ENCODE measurements at places on chromosomes 5 and 9.

GRCh38 chr5:175444060-175444904, at the start of gene DRD1:
TSS of gene DRD1 (minus strand) at chr5:175444182. CDS start at chr5:175443099, 1,083 bp downstream.
- no peak for DNase-seq

DNA sequence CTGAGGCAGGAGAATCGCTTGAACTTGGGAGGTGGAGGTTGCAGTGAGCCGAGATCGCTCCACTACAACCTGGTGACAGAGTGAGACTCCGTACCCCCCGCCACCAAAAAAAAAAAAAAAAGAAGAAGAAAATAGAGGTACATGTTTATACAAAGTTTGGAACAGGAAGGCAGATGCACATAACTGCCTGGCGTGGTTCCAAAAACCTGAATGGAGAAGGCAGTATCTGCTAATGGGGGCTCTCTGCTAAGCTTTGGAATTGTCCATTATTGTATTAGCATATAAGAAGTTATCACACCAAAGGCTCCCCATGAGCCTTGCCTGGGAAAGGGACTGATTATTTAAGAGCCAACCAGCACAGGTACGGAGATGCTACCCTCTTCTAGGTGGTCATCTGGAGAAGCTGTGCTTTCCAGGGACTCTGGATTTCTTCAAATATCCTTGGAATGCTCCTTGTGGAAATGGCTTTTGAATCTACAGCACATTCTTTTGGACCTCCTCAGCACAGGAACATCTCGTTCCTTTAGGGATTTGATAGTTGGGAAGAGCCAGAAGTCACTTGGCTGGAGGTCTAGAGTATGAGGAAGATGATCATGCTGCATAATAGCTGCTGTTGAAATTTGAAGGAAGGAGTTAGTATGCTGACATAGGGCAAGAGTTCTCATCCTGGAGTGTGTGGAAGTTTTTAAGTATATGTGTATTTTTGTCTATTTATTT, 42.5 kb upstream of the ABCA1 start:
- DNase-seq: no peak

DNA sequence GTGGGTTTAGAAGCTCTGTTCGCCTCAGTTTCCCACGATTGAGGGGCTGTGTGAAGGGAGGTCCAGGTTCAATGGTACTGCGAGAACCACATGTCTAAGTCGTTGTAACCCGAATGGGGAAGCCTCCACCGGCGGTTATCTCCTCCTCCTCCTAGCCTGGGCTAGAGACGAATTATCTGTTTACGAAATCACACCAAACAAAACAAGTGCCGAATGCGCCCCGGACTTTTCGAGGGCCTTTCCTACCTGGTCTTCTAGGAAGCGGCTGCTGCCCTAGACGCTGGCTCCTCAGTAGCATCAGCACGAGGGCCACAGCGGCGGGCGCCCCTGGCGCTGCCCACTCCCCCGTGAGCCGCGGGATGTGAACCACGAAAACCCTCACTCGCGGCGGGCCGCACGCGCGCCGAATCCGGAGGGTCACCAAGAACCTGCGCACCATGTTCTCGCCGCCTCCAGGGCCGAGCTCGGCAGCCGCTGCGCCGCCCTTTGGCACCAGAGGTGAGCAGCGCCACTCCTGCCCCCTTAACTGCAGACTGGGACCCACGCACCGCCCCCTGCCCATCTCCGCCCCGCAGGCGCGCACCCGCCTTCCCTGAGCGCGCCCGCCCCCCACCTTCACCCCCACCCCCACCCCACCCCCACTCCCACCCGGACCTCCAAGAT, at the start of gene CDKN2A:
CDKN2A (minus strand) TSS at position 500 of the 663 bp plus-strand sequence.
- peak; percentile 56 for DNase-seq

- peak; percentile 58 for DNase-seq
Measured at GRCh38 chr9:3511551-3511950, 14.2 kb downstream of the RFX3 start.

GRCh38 chr5:53089481-53089991, 20.0 kb downstream of the MOCS2 start:
- DNase-seq: no peak

GRCh38 chr5:87829217-87829551, 416.5 kb upstream of the CCNH start:
- no peak for DNase-seq

DNA sequence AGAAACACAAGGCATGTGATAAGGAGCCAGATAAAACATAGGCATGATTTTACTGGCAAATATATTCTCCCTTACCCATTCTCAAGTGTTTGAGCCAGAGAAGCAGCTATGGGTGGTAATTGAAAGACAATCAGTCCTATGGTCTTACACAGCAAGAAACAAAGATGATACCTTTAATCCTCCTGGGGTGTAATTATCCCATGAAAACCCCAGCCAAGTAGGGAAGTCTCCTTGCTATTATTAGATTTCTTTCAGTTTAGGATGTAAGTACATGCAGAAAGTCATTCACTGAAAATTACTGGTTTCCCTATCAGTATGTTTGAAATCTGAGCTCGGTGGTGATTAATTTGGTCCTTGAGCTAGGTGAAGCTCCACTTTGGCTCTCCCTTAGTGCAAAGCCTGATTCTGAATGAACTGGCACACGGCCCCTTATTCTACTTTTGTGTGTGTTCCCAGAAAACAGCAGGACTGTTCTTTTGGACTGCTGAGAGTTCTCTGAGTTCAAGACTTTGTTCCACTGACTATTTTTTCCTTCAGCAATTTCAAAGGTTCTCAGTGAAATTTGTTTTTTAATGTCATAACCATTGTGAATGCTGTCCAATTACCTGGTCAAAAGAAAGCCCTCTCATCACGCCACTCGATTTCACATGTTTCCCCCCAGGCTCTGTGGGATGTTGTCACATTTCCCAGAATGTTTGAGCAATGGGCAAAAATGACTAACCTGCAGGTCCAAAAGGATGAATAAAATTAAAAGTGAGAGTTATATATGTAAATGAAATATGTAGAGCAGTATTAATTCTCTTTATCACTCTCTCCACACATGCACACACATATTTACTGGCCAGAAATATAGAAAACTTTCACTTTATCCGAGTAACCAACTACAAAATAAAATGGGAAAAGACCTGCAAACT, 343.0 kb downstream of the RAB3C start:
- DNase-seq: no peak

- DNase-seq: no peak
Measured at GRCh38 chr5:97544678-97545077, 361.6 kb upstream of the RIOK2 start.

GRCh38 chr5:84260140-84260539, 124.5 kb downstream of the EDIL3 start:
- no peak for DNase-seq

DNA sequence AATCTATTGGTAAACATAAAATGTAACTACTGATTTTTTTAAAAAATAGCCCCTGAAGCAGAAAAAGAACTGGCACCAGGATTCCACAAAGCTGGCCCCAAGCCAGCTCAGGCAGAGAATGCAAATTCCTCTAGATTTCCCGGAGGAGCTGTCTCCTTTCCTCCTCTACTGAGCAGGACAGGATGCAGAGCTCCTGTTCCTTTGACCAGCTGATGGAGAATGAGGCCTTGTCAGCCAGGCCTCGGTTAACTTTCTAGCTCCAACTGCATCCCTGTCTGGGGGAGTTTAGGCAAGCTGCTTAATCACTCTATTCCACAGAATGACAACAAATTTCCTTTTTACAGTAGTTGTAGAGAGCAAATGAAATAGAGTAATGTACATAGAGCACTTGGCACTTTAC, 155.5 kb downstream of the GNAQ start:
- no peak for DNase-seq

GRCh38 chr5:162956570-162956969, 480.8 kb upstream of the CCNG1 start:
- DNase-seq: no peak

DNA sequence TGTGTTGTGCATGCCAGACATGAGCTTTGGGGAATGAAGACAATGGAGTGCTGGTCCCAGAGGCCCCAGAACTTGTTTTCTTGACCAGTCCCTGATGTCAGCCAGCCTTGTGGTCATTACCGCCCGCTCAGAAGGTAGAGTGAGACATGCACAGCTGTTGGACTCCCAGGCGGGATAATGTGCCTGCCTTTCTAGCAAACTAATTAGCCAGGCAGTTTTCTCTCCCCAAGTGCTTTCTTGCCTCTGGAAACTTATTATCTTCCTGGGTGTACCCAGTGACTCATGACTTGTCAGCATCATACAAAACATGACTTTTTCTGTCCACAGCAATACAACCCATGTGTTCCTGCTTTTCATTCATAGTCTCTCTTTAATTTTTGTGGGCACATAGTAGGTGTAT, 131.1 kb downstream of the RMI1 start:
- DNase-seq: no peak

DNA sequence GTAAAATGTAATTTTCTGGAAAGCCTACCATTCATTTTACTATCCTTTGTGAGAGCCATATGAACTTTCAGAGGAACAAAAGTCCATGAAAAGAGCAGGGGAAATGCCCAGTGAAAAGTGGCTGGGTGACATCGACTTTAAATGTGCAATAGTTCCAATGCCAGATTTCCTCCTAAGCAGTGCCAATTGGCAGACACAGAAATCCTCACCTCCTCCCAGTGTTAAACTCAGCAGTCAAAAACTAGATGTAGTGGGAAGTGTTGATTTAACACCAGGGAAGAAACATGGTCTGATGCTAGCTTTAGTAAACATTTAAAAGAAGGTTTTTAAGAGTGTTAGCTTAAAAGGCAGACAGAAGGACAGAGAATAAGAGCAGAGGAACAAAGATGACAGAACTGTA, 2055.2 kb downstream of the MAT2B start:
- DNase-seq: no peak

DNA sequence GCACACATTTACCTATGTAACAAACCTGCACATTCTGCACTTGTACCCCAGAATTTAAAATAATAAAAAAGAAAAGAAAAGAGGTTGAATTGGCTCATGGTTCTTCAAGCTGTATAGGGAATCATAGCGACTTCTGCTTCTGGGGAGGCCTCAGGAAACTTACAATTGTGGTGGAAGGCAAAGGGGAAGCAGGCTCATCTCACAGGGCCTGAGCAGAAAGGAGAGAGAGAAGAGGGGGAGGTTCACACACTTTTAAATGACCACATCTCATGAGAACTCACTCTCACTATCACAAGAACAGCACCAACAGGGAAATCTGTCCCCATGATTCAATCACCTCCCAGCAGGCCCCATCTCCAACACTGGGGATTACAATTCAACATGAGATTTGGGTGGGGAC, 214.6 kb downstream of the CDK5RAP2 start:
- peak; percentile 19 for DNase-seq

- no peak for DNase-seq
Measured at GRCh38 chr9:113882181-113882580, 6.1 kb downstream of the ZNF618 start.

GRCh38 chr9:121283080-121283398, 15.1 kb downstream of the GSN start:
- peak; percentile 57 for DNase-seq

GRCh38 chr5:1217596-1218206, 7.5 kb upstream of the SLC6A18 start:
- no peak for DNase-seq
